NCI-H524 (cell line): ENCODE measurements at places on chromosomes 5 and 9.

- no peak for DNase-seq
These were observed 13.1 kb upstream of the DCAF12 start for GRCh38 chr9:34139477-34140146.

GRCh38 chr9:134888603-134889190, 8.1 kb downstream of the FCN2 start:
- no peak for DNase-seq

GRCh38 chr5:40446910-40447309, 232.8 kb upstream of the PTGER4 start:
- no peak for DNase-seq

DNA sequence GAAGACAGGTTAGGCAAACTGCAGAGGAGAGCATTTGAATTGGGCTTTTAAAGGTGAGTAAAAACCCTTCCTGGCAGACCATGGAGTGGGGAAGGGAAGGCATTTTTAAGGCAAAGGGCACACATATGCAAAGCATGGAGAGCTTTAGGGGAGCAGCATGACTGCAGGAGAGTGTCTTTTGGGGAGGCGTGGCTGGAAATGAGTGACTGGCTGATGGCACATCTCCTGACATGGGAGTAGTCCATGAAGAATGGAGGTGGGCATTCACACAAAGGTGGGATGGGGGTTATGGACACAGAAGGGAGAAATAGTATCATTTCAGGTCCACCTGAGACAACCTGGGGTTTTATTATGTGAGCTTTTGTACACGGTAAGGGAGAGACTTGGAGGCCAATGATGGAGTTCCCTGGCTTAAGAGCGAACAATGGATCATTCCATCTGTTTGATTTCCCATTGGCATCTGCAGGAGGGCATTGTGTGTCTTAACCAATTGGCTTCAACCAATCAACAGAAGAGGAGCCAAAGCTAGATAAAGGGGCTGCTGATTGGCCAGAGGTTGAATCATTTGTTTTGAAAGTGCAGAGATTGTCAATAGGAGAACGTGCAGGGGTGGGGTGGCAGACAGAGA, 2.1 kb downstream of the NSG2 start:
- no peak for DNase-seq

DNA sequence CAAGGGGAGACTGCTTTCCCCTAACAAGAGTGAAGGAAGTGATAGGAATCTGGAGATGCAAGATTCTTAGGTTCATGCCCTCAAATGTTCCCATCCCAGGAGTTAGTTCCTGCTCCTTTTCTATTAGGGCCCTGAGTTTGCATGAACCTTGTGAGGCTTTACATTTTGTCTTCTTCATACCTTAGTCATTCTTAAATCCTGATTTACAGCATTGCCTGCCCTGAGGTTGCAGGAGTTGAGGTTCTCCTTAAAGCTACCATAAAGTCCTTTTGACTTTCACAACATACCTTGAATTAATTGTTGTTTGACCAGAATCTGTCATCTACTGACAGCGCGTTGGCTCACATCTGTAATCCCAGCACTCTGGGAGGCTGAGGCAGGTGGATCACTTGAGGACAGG, 151.5 kb upstream of the ABCA1 start:
- DNase-seq = no peak

DNA sequence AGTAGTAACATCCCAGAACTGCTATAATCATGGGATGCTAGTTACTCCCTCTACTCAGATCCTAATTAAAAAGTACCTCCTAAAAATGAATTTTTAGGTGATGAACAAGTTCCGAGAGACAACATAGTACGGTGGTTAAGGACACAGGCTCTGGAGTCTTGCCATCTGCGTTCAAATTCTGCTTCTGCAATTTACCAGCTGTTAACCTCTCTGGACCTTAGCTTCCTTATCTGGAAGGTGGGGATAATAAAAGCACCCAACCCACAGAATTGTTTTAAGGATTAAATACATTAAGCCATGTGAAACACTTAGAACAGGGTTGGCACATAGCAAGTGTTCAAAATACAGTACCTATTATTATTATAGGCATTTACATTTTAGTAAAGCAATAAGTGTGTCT, 77.5 kb upstream of the XPA start:
- DNase-seq = no peak

- no peak for DNase-seq
These were observed 31.0 kb downstream of the ALG2 start for GRCh38 chr9:99190597-99191283.

DNA sequence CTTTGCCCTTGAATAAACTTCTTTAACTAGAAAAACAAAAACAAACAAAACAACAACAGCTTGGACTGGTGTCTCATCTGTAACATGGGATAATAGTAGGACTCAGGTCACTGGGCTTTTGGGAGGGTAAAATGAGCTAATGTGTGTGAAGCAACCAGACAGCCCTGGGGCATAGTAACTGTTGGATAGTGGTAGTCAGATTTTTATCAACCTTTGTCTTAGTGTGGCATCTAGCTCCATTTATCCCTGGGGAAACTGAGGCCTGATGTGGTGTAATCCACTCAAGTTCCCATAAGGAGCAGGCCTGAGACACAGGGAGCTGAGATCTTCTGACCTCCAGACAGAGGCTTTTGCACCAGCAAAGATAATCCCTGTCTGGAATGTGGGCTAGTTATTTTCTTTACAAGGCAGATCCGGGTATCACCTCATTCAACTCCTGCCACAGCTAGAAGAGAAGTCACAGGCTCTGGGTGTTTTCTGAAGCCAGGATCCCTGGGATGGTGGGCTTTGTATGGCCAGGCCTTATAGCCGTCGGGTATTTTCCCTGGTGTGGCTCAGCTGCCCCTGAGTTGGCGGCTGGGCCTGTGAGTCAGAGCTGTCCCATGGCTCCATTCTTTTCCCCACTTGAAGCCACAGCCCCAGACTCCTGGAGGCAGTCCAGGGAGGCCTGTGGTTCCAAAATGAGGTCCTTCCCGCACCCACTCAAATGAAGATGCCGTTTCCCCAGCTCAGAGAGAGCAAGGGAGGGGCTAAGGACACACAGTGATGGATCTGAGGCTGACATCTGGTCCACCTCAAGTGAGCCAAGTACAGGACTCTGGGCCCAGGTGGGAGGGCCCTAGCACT, 26.1 kb upstream of the CSF1R start:
- DNase-seq = no peak

- DNase-seq = no peak
These were observed 6.4 kb downstream of the ARRDC1 start for GRCh38 chr9:137611623-137612609.

- no peak for DNase-seq
These were observed 20.8 kb upstream of the MATR3 start for GRCh38 chr5:139272471-139273321.
